ENCODE measurements at places on chromosomes 6 and 20.

DNA sequence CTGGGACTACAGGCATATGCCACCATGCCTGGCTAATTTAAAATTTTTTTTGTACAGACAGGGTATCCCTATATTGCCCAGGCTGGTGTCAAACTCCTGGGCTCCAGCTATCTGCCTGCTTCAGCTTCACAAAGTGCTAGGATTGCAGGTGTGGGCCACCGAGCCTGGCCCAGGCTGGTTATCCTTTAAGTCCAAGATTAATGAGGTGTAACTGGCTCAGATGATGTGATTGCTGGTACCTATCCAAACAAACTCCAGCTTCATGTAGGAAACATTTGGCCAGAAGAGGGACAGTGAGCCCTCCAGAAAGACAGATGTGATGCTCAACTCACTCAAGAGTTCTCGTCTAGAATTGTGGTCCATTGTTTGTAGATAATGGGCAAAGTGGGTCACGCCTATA lies 9.2 kb upstream of the ZNF318 start:
- no peak for DNase-seq

GRCh38 chr20:63653974-63654668 lies 897 bp upstream of the STMN3 start:
- DNase-seq = no peak

- no peak for DNase-seq
Measured at GRCh38 chr6:161951126-161951525, 677.3 kb upstream of the AGPAT4 start.

- DNase-seq = no peak
Measured at GRCh38 chr20:4159765-4160490, 144.6 kb upstream of the RNF24 start.

DNA sequence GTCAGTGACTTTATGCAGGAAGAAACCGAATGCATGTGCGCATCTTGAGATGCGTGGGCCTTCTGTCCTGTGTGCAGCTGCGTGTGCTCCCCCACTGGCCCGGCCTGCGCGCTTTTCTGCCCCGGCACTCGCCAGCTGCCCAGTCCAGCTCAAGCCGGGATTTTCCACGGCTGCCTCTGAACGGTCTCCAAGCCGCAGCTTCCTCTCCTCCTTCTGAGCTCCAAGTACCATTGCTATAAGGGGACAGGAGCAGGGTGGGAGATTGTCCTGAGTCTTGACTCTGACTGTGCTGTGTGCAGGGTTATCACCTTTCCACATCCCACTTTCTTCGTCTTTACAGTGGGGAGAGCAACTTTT lies 302.8 kb downstream of the THBS2 start:
- no peak for DNase-seq

DNA sequence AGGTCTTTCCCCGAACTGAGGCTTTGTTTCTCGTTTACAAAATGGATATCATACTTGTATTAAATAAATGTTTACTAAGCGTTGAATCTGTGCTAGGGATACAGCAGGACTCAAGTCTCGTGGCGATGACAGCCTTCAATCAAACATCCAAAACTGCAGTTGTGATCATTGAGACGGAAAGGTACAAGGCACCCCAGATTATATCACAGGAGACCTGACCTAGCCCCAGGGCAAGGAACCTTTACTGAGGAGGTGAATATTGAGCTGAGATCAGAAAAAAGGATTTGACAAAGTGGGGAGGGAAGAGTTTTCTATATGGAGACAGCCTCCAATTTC lies 476 bp downstream of the AAR2 start:
- DNase-seq = no peak

DNA sequence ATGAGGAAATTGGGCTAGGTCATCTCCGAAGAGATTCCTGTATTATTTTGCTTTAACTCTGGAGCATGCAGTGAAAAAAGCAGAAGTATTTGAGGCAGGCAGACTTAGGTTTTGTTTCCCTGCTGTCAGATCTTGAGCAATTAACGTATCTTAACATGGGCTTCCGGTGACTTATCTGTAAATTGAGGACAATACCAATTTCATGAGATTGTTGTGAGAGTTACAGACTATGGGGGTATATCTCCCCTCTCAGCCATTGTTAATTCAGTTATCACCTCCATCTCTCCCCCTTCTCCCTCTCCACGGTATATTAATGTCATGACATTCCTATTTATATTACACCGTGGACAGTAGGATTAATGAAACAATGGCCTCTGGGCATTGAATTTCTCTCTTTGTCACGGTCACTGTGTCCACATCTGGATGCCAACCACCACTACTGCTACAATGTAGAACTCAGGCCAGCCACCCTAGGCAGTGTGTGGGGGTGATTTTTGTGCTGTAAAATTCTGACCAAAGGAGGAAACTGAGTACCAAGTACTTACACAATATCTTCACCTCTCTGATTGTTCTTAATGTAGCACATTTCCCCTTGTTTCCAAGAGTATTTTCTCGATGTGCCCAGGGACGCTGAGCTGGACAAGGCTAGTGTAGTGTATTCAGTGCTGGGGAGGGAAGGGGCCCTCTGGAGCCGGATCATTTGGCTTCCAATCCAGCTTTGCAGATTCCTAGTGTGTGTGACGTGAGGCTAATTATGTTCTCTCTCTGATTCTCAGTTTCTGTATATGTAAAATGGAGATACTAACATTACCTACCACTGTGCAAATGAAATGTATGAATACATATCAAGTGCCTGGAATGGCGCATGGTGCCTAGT lies 77.2 kb downstream of the GCNT2 start:
- no peak for DNase-seq

GRCh38 chr6:118667988-118668387 lies 16.6 kb upstream of the CEP85L start:
- no peak for DNase-seq

GRCh38 chr6:16336056-16336818 lies 97.8 kb downstream of the GMPR start:
- DNase-seq = no peak

DNA sequence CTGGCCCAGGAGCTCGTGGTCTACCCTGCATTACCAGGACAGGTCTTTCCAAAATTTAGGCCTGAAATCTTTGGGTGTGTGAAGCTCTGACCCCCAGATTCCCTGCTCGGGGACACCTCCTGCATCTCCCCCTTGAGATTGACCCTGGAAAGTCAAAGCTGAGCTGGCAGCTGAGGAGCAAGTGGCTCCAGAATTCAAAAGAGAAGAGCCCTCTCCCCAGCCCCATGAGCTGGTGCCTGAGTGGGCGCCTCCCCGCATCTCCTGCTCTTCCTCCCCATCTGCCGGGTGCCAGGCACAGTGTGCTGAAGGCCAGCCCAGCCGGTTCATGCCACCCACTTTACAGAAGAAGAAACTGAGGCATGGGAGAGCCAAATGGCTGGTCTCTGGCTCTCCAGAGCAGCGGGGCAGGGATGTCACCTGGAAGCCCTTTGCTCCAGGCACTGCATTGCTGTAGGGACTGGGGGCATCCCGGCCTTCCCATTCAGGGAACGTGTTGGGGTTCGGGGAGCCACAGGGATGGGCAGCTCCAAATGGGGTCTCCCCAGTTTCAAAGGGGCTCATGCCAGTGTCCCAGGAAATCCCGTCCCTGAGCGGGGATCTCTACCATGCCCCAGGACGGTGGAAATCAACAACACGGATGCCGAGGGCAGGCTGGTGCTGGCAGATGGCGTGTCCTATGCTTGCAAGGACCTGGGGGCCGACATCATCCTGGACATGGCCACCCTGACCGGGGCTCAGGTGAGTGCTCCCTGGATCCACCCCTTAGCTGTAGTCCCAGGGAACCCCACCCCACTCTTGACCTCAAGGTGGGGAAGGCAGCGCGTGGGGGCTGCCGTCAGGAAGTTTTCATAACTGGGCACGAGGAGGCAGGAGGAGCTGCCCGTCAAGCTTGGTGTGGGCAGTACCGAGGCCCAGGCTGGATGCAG lies 20.5 kb downstream of the NPEPL1 start:
- DNase-seq = no peak

- DNase-seq = no peak
Measured at GRCh38 chr6:80161434-80161833, 55.0 kb downstream of the BCKDHB start.

GRCh38 chr6:157867155-157867559 lies 44.1 kb downstream of the SNX9 start:
- no peak for DNase-seq

GRCh38 chr6:155171109-155171746 lies 92.6 kb upstream of the CLDN20 start:
- peak; percentile 83 for DNase-seq

DNA sequence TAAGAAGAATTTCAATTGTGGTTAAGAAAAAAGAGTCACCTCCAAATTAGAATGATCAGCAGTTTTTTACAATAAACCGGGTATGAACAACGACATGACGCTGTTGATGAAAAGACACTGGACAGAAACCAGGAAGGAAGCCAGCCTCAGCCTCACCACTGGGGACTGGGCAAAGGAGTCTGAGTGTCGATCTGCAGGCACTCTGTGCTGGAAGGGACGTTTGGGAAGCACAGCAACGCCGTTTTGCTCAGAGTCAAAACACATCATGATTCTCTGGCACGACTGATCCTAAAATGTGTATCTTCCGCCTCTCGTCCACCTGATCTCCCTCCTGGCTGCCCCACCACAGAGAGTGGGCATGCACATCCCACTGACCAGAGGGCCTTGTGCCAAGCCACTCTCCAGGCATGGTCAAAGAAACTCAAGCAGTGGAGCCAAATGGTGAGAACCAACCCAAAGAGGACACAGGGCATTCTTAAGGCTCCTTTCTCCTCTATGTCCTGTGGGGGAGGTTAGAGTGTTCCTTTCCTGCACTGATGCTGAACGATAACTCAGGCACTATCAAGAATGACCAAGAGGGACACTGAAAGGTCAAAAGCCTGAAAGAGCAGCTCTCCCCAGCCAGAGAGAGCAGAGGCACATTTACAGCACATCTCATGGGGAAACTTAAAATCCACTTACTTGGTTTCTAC lies 68.8 kb downstream of the AGPAT4 start:
- no peak for DNase-seq

DNA sequence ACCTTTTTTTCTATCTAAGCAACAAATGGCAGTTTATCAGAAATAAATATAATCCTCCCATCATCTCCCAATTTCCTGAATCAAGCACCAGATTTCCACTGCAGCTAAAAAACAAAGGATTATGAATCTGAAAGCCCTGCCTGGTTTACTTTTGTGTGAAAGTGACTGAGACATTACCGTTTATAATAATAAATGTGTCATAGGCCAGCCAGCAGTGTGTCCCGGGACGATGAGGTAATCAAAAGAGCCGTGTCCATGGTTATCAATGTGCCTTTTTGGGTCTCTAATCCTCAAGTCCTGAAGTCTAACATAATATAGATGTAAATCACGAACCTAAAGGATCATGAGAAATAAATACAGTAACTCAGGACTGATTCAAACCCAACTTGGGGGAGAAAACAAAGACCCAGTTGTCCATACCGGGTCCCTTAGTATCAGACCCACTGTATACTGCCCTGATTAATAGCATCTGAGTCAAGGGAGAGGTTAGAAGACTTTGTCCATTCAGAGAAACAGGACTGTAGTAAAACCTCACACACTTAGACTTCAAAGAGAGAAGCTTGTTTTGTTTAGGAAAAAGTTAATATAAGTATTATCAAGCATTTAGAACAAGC lies 149.1 kb downstream of the SASH1 start:
- DNase-seq = no peak

- DNase-seq = no peak
Measured at GRCh38 chr6:38443352-38444144, 196.2 kb downstream of the BTBD9 start.

DNA sequence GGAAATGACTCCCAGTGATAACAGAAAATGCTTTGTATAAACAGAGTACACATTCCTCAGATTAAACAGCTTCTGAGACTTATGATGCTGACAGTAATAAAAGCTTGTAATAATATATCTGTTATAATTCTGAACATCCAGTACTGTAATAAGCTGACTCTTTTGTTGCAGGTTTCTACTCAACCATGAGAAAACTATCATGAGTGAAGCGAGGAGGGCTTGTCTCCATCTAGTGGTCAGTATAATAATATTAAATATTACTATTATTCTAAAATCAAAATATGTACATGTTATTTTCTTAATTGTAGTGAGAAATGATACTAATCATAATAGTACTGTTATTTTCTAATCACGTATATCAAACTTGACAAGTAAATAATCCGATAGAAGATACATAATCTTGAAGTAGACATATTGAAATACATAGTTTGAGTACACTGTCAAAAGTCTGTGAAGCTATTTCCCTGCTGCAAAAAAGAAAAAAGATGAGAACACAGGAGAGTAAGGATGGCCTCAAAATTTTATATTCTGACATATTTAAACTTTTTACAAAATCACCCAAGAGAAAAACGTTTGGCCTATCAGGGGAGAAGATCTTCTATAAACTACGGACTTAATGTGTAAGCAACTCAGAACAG lies 183.1 kb downstream of the MOXD1 start:
- no peak for DNase-seq

- DNase-seq = no peak
Measured at GRCh38 chr20:40760399-40760798, 71.4 kb upstream of the MAFB start.

DNA sequence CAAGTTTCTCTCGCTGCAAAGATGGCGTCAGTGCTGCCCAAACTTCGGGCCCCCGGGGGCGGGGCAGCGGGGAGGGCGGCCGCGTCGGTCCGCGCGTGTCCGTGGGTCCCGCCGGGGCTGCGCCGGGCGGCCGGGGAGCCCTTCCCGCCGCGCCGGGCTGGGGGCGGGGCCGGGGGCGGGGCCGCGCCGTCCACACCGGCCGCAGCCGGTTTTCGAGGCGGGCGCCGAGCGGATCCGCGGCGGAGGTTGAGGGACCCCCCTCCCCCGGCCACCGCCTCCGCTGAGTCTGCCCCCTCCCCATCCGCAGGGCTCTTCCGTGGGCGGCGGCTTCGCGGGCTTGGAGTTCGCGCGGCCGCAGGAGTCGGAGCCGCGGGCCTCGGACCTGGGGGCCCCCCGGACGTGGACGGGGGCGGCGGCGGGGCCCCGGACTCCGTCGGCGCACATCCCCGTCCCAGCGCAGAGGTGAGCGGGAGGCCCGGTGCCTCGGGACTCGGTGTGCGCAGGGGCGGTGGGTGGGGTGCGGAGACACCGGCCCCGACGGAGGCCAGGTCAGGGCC lies 572 bp downstream of the SLC2A4RG start:
- no peak for DNase-seq

- no peak for DNase-seq
Measured at GRCh38 chr6:105495515-105495914, 92.6 kb upstream of the PREP start.

DNA sequence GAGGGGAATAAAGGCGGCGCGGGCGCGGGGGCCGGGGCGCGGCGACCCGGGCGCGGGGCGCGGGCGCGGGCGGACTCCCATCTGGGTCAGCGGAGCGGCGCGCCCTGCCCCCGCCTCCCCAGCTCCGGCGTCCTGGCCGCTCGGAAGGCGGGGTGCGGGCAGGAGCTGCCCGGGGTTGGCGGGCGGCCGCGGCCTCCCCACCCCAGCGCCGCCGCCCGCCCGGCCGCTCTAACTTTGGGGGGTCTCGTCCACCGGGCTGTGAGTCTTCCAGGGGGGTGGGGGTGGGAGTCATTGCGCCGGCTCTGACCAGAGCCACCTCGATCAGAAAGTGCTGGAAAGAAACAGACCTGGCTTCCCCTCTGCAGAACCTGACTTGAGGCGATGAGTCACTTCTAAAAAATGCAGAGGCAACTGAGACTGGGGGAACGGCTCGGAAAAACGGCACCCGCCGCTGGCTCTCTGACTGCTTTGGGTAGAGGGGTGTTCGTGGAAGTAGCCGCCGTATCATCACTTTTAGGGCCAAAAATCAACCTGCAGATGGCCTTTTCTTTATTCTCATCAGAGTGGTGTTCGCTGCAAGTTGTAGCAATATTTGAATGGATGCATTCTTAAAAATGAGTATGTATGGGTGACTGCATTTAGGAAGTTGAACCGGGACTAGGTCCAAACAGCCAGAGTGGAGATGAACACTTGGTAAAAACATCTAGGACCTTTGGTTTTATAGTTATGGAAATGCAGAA lies 667 bp downstream of the CAP2 start:
- no peak for DNase-seq

Measured in stimulated activated CD4-positive, alpha-beta T cell treated with anti-CD3 and anti-CD28 coated beads, Interleukin-2, amount 100 ng/mL, for 4 hours (primary cell).